MG63 (cell line): ENCODE measurements at places on chromosomes 5 and 9.

GRCh38 chr5:123690821-123691220 is 178.8 kb downstream of the CSNK1G3 start:
- no peak for DNase-seq

GRCh38 chr5:117539692-117540091 is 965.1 kb upstream of the SEMA6A start:
- no peak for DNase-seq

GRCh38 chr5:150731669-150732242 is 27.1 kb downstream of the DCTN4 start:
- no peak for DNase-seq

DNA sequence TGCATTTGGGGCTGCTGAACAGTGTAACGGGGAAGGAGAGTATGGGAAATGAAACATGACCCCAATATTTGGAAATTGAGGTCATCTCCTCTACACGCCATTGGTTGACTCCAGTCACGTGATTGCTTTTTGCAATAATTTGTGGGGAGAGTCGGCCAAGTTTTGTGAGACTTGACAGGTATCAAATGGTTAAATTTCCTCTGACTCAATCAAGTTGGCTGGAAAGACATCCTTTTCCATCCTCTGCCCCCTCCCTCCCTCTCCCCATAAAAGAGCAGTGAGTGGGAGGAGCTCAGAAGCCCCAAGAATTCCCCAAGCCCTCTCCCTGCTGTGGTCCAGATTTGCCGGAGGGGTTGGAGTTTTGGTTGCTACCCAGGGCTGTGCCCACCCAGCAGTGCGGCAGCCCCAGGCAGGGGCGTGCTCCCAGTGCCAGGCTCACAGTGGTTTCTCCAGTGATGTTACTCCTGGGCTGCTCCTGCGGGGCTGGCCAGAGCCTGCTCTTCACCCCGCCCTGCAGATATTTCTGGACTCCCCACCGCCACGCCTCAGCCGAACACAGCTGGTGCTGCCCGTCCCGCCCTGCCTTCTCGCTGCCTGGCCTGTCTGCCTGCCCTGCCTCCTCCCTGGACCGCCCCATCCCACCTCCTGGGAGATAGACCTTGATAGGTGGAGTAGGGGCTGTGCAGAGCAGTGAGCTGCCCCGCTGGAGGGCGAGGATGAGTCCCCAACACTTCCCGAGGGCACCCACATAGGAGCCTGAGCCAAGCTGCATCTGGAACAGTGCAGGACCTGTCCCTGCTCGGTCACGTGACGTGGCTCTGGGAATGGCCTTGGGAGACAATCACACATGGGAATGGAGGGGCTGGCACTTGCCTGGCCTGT is 3.4 kb downstream of the COL5A1 start:
- peak; percentile 93 for DNase-seq

GRCh38 chr5:55480781-55481180 is 54.0 kb downstream of the PLPP1 start:
- no peak for DNase-seq

DNA sequence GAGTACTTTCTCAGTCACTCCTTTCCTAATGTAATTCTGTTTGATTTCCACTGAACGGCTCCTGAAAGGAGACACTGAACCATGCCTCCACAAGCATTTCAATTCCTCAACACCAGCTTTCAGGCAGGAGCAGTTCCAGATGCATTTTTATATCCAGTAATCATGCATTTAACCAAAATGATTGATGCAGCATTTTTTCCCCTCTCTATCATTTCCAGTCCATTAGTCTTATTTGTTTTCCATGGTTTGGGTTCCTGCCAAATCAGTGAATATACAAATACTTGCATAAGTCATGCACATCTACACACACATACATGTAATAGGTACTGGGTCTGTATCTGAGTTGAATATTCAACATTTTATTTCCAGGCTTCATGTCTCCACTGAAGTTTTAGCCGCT is 122.7 kb downstream of the GRIA1 start:
- DNase-seq: no peak

DNA sequence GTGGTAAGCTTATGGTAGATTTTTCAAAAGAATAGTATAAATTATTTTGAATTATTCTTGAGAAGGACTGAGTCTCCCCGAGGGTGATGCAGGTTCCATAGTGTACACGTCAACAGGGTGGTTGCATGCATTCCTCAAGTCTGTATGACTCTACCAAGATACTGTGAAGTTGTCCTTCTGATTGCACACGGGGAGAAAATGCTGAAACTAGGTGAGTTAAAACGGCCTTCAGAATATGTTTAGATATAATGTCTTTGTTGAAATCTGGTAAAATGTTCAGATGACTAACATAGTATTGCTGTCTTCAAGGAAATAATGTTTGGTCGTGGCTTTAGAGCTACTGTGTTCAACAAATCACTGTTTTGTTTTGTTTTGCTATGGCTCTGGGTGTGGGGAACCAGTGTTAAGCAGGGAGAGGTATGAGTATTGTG is 22.4 kb upstream of the TNFAIP8 start:
- no peak for DNase-seq

GRCh38 chr9:28249424-28249823 is 676.1 kb upstream of the C9orf72 start:
- DNase-seq: no peak

GRCh38 chr9:18564018-18564880 is 90.3 kb downstream of the ADAMTSL1 start:
- DNase-seq: no peak
